ENCODE measurements at places on chromosomes 16 and 17.

DNA sequence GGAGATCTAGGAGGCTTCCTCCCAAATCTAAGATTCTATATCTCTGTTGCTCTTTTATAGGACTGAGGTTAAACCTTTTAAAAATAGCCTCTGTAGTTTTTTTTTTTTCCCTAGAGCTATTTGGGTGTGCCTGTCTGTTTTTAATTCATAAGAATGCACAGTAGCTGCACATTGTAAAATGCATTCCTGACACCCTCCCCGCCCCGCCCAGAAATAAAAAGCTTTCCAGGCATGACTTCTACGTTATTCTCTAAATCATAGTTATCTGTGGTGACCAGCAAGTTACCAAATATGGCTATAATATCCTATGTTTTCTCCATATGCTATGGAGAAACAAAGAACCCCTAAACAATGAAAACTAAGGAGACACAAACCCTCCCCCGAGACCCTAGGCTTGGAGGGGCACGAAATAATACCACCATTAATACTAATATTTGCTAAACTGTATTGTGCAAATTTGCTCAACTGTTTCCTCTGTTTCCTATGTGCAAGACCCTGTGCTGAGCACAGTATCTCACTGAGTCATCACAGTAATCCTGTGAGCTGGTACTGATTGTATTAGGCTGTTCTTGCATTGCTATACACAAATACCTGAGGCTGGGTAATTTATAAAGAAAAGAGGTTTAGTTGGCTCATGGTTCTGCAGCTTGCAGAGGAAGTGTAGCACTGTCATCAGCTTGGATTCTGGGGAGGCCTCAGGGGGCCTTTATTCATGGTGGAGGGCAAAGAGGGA is 388.3 kb downstream of the CA10 start:
- DNase-seq = no peak

DNA sequence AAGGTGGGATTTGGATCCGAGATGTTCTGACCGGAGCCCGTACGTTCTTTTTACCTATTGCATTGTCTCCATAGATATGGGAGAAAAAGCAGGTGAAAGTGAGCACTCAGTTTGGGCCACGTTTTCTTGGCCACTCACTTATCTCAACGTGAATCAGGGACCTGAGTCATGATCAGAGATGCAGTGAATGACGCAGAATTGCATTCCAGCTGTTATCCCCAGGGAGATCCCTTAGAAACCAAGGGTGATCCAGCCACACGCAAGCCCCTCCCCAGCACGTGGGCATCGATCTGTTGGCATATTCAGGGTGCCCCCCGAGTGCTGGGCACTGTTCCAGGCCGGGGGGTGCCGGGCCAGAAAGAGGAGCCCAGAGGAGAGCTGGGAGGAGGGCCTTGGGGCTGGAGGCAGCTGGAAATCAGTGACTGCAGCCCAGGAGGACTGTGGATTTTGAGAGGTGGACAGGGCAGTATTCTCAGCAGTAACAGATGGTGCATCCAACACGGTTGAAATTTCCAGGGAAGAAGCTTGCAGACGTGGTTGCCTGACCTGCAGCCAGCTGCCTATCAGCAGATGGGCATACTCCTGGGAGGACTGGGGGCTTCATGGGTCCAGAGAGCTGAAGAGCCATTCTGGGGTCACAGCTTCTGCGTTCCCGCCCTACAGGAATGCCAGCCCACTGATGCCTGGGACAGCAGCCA is 87.2 kb upstream of the CACNG5 start:
- no peak for DNase-seq

DNA sequence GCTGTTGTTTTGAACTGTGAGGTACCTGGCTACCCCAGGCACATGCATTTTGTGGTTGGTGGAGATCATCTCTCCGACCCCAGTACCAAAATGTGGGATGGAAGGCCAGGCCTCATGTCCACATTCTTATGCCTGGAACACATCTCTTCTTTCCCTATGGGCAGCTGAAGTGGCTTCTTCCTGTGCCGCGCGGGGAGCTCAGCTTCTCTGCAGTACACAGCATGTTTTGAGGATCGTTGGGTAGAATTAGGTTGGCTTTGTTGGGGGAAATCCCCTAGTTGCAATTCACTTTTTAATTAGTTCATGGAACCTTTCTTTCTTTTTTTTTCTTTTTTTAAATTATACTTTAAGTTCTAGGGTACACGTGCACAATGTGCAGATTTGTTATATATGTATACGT is 242.1 kb downstream of the MSI2 start:
- no peak for DNase-seq

DNA sequence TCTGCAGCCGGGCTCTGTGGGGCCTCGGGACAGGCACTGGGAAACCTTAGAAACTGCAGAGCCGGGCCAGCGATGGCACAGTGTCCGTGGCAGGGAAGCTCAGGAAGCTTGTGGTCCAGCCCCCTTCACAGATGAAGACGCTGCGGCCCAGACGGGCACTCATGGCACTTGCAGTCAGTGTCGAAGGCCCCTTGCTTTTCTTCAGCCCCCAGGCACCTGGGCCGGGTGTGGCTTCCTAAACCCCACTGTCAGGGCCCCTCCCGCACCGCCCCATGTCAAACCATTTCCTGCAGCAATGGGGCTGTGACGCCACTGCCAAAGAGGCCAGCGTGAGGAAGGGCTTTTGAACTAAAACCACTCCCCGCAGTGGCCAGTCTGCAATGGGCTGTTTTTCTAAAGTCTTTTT is 164.0 kb downstream of the LAT start:
- DNase-seq = no peak

DNA sequence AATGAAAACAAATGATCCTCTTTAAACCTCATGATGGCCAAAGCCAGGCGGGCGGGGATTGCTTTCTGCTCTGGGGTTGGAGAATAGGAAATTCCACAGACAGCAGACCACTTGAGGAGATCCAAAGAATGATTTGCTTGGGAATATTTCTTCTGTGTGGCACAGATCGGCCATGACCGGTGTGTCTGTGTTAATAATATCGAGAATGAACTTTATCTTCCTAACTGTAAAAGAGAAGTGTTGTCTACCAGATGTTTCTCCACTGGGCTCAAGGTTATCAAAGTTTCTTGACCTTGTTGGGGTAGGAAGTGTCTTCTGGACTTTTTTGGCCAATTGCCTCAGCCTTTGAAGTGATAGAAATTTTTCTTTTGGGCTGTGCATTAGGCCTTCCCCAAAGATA is 186.6 kb upstream of the ZFHX3 start:
- DNase-seq = no peak

- no peak for DNase-seq
Observed at GRCh38 chr16:11175787-11176341, 80.1 kb downstream of the SOCS1 start.
